ENCODE measurements at places on chromosomes 3 and 15.

DNA sequence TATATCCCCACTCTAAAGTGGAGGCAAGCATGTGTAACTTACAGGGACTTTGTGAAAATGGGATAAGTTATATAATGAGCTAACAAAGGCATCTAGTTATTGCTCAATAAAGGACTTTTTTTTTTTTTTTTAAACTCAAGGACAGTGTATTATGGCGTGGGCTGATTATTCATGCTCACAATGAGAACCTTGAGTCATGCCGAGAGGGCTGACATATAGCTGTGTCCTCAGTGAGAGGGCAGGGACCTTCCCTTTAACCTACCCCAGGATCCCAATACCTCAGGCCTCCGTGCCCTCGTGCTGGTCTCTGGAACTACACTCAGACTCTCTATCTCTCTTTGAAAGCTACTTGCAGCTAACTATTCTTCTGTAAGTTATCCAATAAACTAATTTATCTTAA is 319.9 kb upstream of the ICE2 start:
- DNase-seq, result no peak

- DNase-seq, result no peak
These were observed 49.2 kb upstream of the MAP3K13 start for GRCh38 chr3:185313693-185314246.

GRCh38 chr15:84671211-84671610 is 13.2 kb upstream of the NMB start:
- no peak for DNase-seq

DNA sequence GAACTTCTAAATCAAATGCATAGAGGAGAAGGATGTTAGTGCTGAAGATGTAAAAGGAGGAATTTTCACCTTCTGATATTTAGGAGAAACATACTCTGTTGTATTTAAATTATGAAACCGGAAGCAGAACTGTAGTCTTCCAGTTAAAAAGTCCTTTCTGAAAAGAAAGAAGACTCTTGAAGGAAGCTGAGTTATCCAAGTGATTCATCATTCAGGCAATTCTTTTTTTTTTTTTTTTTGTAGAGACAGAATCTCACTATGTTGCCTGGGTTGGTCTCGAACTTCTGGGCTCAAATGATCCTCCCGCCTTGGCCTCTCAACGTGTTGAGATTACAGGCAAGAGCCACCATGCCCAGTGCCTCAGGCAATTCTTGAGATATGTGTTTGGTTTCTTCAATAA is 424.8 kb upstream of the TPM1 start:
- no peak for DNase-seq

- no peak for DNase-seq
These were observed 53.6 kb downstream of the PGPEP1L start for GRCh38 chr15:98953968-98954367.

GRCh38 chr3:178709051-178709450 is 172.8 kb downstream of the KCNMB2 start:
- DNase-seq, result no peak

- DNase-seq, result no peak
These were observed 463.6 kb downstream of the SHQ1 start for GRCh38 chr3:72384602-72385001.

- no peak for DNase-seq
These were observed 466.6 kb downstream of the RAP2B start for GRCh38 chr3:153628591-153628990.

DNA sequence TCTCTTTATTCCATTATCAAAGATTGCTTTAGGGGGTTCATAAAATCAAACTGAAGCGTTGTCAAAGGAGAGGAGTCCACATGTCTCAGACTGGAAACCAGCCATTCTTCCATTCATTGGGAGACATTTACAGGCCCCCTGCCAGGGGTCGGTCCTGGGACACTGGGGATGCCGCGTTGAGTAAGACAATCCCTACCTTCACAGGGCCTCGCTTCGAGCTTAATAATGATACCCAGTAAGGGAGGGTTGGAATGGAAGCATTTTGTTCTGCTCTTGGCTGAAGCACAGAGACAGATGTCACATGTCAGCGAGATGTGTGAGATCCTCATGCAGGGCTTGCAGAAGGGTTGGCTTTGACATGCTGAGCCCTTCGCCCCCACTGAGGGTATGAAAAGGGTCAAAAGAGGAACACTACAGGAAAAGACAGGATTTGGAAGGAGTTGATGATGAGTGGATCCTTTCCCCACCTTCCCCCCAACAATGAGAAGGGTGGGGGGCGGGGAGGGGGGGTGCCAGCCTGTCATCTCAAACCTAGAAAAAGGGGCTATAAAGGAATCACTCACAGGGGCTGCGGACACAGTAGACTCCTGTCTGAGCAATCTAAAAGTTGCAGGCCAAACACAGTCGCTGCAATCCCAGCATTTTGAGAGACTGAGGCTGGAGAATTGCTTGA is 25.6 kb upstream of the ARL8B start:
- DNase-seq, result no peak

GRCh38 chr3:51673181-51673801 is 2.2 kb downstream of the TEX264 start:
- DNase-seq, result no peak

GRCh38 chr3:95399585-95399984 is 1336.7 kb downstream of the NSUN3 start:
- no peak for DNase-seq

GRCh38 chr3:148729476-148730055 is 31.9 kb downstream of the AGTR1 start:
- no peak for DNase-seq

DNA sequence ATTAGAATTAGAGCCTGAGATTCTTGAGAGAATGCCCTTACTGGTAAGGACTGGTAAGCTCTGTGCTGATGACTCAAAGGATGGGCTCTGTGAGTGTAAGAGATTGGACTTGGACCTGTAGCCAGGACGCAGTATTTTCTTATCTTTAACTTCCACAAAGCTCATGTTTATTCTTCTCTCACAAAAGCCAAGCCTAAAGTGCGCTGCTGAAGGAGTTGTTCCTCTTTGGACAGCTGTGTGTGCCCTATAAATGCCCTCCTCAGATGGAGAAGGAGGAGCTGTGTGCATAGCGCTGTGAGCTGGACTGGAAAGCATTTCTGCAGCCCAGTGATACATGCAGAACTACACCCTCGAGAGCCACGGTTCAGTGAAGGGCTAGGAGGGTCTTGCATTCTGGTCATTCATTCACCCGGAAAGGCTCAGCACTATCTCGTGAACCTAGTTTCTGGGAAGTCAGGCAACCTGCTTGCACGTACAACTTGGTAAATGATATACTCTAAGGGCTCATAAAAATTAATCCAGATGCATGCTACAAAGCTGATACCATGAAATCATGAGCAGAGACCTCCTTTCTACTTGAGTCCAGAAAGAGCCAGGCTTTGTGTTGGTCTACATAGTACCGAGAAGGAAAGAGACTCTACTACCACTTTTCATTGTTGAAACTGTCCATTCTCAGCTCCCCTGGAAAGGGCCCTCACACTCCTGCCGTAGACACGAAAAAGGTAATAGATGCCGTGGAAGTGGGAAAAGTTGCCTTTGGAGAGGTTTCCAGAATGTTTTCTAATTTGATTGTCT is 103.0 kb upstream of the TBL1XR1 start:
- no peak for DNase-seq

- no peak for DNase-seq
These were observed 40.9 kb downstream of the MUC20 start for GRCh38 chr3:195761567-195762248.

DNA sequence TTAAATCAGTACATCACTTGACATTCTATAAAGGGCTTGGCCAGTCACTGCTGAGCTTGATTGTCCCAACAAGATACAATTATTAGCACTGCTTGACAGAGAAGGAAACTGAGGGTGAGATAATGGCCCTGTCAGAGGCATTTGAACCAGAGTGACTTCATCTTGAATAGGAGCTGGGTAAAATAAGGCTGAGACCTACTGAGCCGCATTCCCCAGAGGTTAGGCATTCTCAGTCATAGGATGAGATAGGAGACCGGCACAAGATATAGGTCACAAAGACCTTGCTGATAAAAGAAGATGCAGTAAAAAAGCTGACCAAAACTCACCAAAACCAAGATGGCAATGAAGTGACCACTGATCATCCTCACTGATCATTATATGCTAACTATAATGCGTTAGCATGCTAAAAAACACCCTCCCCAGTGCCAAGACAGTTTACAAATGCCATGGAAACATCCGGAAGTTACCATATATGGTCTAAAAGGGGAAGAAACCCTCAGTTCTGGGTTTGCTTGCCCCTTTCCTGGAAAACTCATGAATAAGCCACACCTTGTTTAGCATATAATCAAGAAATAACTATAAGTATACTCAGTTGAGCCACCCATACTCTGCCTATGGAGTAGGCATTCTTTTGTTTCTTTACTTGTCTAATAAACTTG is 239.1 kb upstream of the SETMAR start:
- no peak for DNase-seq

DNA sequence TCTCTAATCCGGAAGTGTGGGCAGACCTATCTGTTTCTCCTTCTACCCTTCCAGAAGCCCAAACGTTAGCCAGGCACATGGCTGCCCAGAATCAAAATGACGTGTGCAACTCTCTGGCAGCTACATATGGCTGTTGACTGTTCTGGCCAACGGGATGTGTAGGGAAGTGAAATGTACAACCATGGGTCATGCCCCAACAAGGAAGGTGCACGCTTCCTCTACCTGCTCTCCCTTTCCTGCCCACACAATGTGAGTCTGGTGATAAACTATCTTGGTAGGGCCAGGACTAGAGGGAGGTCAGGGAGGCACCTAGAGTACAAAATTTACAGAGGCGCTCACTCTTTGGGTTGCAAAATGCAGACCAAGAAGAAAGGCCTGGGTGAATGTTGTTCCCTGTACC is 495.9 kb upstream of the PROK2 start:
- DNase-seq, result no peak

DNA sequence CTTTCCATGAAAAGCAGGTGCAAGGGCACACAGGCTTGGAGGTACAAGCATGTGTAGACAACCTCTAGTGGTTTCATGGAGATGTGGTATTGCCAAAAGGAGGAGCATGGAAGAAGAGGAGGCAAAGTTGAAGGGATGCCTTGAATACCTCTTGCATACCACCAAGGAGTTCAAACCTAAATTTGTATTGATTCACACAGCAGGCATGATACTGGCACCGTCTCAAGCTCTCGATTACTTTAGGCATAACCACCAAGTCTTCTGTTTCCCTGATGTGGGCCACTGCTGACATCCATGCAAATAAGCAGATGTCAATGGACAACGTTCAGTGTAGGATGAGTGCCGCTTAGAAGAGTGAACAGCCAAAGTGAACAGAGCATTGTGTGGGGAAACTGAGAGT is 87.1 kb downstream of the SCN11A start:
- DNase-seq, result no peak

- no peak for DNase-seq
These were observed 16.0 kb downstream of the SLC51A start for GRCh38 chr3:196232154-196232881.

GRCh38 chr3:69823743-69824142 is 84.5 kb downstream of the MITF start:
- no peak for DNase-seq

GRCh38 chr3:156843071-156843808 is 17.1 kb downstream of the LEKR1 start:
- no peak for DNase-seq

GRCh38 chr15:58058729-58059128 is 6.8 kb downstream of the ALDH1A2 start:
- DNase-seq, result no peak

- DNase-seq, result peak; percentile 71
These were observed 230.7 kb upstream of the LYSMD4 start for GRCh38 chr15:99963976-99964375.

DNA sequence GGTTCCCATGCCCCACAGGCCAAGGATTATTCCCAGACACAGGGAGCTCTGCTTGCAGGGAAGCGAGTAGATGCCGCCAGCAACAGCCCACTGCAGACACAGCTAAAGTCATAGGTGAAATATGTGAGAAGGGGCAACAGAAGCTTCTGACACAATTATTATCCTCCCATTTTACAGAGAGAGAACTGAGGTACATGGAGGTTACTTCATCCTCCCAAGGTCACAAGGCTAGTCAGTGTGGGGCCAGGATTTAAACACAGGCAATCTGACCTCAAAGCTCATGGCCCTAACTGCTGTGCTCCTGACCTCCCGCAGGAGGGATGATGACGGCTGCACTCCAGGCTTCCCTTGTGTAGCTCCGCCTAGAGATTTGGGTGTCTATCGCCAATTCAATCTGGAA is 15.7 kb upstream of the FSIP1 start:
- no peak for DNase-seq

GRCh38 chr15:66085128-66085527 is 168.4 kb downstream of the MEGF11 start:
- DNase-seq, result no peak

- no peak for DNase-seq
These were observed 32.7 kb upstream of the ZBTB38 start for GRCh38 chr3:141335531-141336061.

DNA sequence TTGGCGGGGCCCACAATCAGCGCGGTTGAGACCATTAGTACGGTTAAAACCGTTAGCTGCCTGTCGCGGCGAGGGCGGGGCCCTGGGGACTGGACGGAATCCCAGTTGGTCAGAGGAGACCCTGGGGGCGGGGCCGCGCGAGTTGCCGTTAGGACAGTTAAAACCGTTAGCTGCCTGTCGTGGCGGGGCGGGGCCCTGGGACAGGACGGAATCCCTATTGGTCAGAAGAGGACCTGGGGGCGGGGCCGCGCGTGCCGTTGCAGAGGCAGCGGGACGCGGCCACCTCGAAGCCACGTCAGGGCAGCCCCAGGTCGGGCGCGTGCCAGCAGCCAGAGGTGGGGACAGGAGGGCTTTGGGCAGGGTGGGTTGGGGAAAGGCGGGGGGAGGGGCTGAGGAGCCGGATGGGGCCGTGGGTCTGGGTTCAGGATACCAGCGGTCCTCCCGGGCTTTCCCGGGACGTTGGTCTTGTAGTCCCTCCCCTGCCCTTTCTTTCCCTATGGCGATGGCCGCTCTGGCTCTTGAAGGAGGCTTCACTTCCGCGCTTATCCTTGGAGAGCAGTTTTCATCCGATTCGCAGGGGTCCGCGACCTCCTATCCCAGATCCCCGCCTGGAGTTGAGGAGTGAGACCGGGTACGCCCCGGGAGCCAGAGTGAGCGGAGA is 28.0 kb downstream of the KLHDC8B start:
- DNase-seq, result no peak

GRCh38 chr15:70047386-70048197 is 50.1 kb downstream of the TLE3 start:
- DNase-seq, result no peak

DNA sequence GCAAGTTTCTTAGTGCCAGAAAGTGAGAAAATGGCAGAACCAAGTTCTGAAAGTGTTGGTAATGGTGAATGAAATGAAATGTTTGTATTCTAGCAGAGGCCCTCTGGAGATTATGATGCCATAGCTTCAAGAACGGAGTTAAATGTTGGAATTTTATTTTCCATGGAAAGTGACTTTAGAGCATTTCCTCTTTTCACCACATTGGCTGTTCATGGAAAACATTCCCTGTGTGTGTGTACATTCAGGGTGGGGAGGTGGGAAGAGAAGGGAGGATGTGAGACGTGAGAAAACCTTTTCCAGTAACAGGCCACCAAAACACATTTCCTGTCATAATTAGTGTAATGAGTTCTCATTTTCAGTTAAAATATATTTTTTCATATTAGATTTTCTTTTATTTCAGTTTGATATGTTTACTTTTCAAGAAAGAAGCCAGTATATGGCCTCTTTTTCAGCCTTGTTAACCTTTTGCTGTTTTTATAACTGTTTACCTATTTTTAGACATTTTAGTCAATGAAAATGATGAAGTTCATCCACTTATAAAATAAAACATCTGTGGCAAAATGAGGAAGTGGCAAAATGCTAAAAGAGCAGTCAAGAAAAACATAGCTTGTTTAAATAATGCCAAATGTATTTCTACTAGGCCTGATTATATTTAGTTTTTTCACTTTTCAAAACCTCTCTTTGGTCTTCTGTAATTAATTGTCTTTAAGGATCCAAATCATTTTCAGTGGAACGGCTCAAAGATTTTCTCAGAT is 21.6 kb downstream of the SAMMSON start:
- DNase-seq, result no peak
